ENCODE measurements at places on chromosomes 3 and 15.

DNA sequence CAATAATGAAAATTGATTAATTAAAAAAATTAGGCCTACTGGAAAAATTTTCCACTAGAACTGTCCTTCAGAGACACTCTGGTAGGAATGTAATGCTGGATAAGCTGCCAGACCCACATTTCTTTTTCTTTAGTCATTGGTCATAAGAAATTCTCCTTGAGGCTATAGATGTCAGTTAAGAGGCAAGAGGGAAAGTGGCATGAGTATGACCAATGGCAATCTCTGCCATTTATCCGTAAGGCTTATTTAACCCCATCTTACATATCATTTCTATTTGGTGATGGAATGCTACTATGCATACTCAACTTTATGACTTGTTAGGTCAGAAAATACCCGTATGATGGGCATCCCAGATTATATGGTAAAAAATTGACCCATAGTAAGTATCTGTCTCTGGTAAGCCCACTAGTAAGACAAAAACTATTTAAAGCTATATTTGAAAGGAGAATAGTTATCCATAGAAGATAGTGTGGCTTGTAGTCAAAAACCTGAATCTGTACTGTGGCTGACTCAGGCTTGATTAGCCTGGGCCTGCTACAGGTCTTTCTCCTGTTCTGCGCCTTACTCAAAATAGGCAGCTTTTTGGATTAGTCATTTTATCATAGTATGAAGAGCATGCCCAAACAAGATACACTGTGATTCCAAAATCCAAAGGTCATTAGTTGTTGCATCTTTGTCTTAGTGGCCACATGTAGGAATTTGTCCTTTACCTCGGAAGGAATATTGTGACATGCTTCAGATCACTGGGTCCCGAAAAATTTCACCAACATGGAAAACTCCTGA lies 314.7 kb downstream of the PYDC2 start:
- no peak for DNase-seq

DNA sequence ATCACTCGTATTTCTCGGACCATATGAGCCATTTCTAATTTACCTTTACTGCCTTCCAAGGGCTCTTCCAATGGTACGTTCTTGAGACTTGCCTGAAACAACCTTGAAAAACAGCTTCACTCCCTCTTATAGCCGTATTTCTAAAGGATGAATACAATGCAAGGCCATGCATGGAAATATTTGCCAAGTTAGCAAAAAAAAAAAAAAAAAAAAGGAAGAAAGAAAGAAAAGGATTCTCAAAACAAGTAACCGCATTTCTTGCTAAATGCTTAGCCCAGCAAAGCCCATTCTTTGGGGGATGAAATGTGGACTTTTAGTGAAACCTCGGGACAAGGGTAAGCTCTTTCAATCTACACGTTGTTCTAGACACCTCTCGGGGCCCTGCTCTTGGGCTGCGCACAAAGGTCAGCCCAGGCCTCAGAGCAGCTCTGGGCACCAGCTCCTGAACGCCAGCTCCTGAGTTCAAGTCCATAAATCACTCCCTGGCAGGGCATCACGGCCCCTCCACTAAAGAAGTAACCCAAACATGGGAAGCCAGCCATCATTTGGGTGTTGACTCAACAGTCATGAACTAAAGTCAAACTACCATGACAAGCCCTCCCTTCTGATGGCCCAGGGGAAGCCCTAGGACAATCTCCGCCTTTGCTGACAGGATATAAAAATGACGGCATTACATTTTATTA lies 132.7 kb downstream of the ADAMTS17 start:
- no peak for DNase-seq

DNA sequence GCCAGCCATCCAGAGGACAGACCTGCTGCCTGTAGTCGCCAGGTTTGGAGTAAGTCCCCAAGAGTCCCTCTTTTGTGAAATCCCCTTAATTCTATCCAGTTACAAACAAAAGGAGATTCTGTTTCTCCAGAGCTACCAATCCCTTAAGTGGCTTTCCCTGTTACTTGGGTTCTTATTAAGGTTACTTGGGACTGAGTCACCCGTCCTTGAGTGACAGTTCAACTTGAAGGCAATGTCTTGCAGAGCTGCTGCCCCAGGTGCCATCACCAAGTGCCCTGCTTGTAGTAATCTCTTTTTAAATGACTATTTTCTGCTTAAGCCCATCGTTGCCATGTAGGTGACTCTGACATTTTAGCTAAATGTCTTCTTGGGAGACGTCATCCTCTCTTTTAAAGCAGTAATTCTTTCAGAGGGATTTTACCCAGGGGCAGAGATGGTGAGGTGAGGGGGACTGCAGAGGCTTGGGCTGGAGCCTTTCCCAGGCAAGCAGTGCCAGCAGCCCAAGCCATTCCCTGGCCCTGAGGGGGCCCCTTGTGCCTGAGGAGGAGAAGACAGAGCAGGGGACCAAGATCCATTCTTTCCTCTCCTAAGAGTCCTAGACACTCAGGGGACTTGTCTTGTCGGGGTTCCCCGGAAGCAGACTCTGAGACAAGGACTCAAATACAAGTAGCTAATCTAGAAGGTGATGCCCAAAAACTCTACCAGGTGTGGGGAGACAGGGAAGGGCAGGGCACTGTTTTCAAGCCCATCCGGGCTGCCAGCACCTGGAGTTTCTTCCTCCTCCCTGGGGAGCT lies 253.7 kb downstream of the PLCL2 start:
- DNase-seq = no peak

- DNase-seq = peak; percentile 28
Observed at GRCh38 chr15:99707473-99708270, 25.6 kb downstream of the LYSMD4 start.

Data from activated CD4-positive, alpha-beta T cell treated with anti-CD3 and anti-CD28 coated beads for 4 hours (primary cell).